Adipocyte (in vitro differentiated cells): ENCODE measurements at places on chromosomes 5 and 9.

DNA sequence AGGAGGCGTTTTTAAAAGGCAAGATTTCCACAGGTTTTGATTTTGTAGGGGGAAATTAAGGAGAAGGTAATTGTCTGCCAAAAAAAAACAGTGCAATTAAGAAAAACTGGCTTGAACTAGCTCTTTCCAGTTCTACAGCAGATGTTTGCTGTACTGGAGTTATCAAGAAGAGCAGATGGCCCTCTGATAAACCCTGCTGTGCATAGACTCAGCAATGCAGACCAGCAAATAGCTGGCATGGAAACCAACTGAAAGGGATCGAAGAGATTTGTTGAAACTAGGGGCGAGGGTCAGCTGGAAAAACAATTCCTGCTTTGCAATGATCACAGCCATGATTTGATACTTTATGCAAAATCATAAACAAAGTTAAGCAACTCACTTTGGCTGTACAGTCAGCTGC is 17.8 kb upstream of the BHMT start:
- no peak for DNase-seq

DNA sequence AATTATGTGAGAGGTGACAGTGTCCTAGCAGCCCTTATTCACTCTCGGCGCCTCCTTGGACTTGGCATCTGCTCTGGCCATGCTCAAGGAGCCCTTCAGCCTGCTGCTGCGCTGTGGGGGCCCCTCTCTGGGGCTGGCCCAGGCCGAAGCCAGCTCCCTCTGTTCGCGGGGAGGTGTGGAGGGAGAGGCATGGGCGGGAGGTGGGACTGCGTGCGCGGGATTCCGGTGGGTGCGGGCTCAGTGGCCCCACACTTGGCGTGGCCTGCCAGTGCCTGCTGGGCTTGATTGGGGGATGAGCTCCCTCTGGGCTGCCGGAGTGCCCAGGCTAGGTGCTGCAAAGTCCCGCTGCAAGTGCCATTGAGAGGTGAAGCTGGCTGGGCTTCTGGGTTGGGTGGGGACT is 12.9 kb upstream of the DMRTA1 start:
- DNase-seq = no peak

- DNase-seq = no peak
Measured at GRCh38 chr5:180790020-180790419, 12.6 kb downstream of the MGAT1 start.

DNA sequence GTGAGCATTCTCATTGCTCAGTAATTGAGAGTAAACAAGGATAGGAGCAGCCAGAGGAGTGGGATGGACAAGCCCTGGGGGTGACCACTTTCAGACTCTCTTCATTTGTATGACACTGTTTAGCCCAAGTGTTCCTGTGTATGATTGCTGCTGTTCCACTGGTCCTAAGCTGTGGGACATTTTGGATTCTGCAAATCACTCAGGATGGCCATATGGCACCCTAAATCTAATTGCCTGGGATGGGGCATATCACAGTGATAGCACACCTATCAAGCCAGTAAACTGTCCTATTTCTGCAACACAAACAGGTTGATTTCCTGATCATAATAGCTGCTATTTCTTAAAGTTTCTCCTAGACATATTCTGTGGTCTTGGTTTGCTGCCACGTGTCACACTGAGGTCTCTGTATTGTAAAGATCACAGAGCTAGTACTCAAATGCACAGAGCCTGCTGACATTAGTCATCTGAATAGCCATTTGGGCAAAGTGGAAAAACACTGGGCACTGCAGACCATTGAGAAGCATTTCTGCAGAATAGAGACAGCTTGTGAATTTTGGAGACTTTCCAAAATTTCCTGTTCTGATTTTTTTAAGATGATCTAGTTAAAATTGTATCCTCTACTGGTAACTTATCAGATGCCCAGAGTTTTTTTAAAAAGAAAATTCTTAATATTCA is 320.2 kb downstream of the RFX3 start:
- no peak for DNase-seq

- no peak for DNase-seq
Measured at GRCh38 chr5:153998010-153998409, 40.7 kb downstream of the FAM114A2 start.

- DNase-seq = peak; percentile 14
Measured at GRCh38 chr5:127280491-127281220, 9.9 kb upstream of the MEGF10 start.

DNA sequence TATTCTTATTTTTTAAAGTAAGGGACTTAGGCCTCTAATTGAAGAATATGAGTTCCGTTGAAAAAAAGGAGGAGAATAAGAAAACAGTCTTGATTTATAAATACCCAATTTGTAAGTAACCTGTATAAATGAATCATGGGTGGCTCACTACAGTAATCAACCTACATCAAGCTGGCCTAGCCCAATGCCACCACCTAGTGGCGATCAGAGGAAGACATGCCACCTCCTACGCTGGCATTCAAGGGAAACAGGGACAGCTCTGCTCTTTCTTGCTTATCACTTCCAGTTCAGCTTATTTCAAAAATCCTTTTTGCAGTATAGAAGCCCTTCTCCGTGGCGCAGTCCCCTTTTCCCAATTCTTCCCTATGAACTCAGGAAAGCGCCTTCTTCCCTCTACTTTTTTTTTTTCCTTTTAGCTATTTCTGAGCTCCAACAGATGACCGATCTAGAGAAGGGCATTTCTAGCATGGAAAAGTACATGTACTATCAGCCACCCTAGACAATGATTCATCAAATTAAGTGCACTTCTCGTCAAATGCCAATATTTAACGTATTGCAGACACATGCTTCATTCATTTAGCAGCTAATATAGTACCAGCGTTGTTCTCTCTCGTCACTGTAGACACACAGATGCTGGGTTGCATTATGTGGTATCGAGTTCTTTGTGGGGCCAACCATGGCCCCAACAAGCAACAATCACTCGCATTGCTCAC is 28.3 kb downstream of the PTPN3 start:
- DNase-seq = peak; percentile 89

- DNase-seq = no peak
Measured at GRCh38 chr5:169906745-169907649, 73.3 kb downstream of the INSYN2B start.

DNA sequence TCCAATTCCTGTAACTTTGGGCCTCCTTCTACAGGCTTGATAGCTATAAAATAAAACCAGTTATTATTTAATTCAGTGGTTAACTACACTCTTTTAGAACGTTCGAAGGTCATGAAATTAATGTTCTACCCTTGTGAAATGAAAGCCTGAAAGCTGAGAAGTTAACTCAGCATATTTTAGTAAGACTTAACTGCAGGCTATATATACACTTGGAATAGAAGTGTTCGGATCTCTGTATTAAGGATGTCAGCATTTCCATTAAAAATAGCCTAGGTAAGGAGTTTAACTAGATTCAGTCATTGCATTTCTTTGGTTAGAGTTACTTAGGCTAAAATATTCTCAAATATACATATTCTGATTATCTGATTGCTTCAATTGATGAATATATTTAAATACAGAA is 229.2 kb downstream of the MRPS30 start:
- DNase-seq = no peak

DNA sequence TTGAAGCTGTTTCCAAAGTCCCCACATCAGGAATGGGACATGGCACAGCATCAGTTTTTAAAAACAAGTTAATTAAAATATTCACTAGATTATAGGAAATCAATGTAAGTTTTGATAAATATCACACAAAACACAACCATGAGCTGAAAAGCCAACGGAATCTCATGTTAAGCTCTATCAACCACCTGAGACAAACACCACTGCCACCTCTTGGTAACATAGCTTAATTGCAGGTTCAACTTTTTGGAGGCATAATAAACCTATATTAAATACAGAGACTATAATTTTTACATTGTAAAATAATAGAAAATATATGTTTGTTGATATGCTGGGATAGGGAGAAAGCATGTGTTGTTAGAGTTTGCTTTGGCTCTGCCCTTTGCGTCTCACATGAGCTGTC is 126.1 kb downstream of the SV2C start:
- no peak for DNase-seq

GRCh38 chr9:89116064-89116804 is 62.4 kb downstream of the SHC3 start:
- peak; percentile 29 for DNase-seq

GRCh38 chr9:112074250-112075008 is 100.7 kb downstream of the SUSD1 start:
- DNase-seq = peak; percentile 96

GRCh38 chr5:117859176-117859575 is 1129.2 kb downstream of the DTWD2 start:
- no peak for DNase-seq

DNA sequence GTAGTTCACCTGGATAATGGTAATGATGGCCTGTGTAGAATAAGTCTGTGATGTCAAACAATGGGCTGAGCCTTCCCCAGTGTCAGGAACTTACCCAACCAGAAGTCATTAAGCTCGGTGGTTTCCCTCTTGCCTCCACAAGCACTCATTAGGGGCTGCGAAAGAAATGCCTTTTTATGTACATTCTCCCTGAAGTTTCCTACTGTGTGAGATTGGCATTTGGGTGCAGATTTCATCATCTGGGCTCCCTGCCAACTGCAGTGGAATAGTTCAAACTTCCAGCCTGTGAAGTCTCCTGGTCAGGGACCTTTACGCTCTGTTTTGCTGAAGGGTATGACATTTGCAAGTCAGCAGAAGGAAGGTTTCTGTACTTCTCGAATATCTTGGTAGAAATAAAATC is 41.6 kb upstream of the TMEM215 start:
- no peak for DNase-seq

- DNase-seq = no peak
Measured at GRCh38 chr5:172846249-172846648, 12.2 kb downstream of the ERGIC1 start.

DNA sequence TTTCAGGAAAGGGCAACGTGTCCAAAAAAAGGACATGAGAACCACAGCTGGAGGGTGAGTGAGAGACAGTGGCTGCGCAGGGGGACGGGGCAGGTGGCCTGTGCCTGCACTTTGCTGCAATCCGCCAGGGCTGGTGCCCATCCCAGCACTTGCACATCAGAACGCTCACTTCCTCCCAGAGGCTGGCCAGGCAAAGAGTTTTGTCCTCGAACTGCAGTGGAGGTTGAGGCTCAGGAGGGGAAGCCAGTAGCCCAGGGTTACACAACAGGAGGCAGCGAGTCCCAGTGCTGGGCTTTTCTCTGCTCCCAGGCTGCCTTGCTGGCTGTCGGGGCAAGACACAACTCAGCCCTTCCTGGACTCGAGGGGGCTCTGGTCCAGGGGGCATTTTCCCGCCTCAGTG is 33.1 kb downstream of the CRB2 start:
- no peak for DNase-seq

- DNase-seq = no peak
Measured at GRCh38 chr5:165014439-165014838, 1509.0 kb downstream of the MAT2B start.

DNA sequence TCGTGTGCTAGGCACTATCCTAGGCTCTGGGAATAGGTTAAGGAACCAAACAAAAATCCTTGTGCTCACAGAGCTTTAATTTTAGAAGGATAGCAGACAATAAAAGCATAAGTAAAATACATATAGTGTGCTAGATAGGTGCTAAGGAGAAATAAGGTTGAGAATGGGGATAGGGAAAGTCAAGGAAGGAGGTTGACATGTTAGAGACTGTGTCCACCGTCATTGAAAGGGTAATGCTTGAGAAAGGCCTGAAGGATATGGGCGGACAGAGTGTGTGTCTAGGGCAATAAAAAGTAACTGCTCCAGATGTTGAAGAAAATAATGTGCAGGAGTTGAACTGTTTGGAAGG is 482 bp upstream of the TDRD7 start:
- no peak for DNase-seq

GRCh38 chr5:168755548-168756093 is 176.5 kb upstream of the PANK3 start:
- DNase-seq = no peak

- DNase-seq = peak; percentile 10
Measured at GRCh38 chr5:144468571-144468970, 297.9 kb downstream of the KCTD16 start.

- DNase-seq = no peak
Measured at GRCh38 chr9:117189121-117189520, 225.7 kb downstream of the ASTN2 start.

GRCh38 chr5:133383580-133383939 is 228.8 kb downstream of the FSTL4 start:
- DNase-seq = no peak

- DNase-seq = no peak
Measured at GRCh38 chr9:130026583-130027340, 16.2 kb downstream of the FNBP1 start.

- DNase-seq = no peak
Measured at GRCh38 chr5:118722122-118723020, 266.0 kb downstream of the DTWD2 start.

GRCh38 chr5:67188274-67189078 is 8.1 kb downstream of the CD180 start:
- DNase-seq = no peak

DNA sequence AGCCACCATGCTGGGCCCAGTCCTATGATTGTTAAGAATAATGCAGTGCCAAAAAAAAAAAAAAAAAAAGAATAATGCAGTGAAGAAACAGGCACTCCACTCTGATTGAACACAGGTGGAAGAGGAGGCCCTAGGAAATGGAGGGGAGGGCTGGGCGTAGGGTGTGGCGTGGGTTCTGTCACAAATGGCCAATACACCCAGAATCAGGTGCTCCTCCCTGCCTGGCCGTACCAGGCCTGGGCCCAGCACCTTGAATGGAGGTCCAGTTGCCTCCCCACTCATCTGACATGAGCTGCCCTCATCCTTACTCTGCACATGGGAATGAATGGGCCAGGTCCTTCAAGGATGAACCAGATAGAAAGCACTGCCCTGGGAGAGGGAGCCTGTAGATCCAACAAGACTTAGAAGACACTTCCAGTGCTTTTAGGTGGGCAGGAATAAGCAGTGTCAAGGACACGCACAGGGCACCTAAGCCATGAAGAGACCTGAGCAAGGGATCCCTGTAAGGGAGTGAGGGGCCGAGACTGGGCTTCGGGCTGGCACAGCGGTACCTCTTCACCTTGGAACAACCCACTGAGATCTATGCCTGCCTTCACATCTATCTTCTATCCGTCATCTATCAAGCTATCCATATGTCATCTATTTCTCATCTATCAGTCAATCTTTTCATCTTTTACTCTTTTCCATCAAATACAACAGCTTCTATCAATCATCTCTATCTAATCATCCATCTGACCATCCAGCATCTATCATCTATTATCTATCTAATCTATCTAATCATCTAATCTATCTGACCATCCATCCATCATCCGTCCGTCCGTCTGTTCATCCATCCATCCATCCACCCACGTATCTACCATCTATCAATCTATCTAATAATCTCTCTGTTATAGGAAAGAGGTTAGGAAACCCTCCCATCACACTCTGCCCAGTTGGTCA is 15.9 kb downstream of the NINJ1 start:
- no peak for DNase-seq

GRCh38 chr5:68405026-68405684 is 189.6 kb downstream of the PIK3R1 start:
- DNase-seq = no peak

GRCh38 chr9:137989156-137989555 is 111.6 kb downstream of the CACNA1B start:
- DNase-seq = no peak

- peak; percentile 88 for DNase-seq
Measured at GRCh38 chr9:131046581-131047202, 37.7 kb downstream of the LAMC3 start.
